NCI-H1092 (cell line): ENCODE measurements at places on chromosomes 1 and 21.

DNA sequence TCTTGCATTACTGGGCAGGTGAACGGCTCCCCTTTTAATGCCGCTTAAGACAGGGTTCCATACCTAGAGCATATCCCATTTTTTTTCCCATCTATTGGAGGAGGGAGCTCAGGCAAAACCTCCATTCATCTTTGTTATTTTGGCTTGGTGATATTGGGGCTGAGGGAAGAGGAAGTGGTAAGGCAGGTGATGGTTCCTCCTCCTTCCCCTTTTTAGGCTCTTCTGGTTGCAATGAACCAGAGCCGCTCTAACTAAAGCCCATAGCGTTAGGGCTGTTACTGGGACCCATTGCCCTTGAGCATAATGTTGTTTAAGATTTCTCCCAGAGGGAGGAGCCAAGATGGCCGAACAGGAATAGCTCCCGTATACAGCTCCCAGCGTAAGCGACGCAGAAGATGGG lies 21.1 kb downstream of the PYHIN1 start:
- no peak for DNase-seq

DNA sequence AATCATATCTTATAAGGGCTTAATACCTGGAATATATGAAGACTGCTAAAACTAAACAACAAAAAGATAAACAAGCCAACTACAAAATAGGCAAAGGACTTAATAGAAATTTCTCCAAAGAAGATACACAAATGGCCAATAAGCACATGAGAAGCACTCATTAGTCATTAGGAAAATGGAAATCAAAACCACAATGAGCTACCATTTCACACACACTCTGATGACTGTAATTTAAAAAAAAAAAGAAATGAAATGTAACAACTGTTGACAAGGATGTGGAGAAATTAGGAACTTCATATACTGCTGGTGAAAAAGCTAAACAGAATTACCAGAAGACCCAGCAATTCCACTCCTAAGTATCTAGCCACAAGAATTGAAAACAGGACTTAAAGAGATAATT lies 374.2 kb upstream of the ZP4 start:
- DNase-seq = no peak

- no peak for DNase-seq
These were observed 556 bp downstream of the MECR start for GRCh38 chr1:29230204-29230552.

GRCh38 chr1:7117399-7118281 lies 332.4 kb downstream of the CAMTA1 start:
- DNase-seq = no peak

DNA sequence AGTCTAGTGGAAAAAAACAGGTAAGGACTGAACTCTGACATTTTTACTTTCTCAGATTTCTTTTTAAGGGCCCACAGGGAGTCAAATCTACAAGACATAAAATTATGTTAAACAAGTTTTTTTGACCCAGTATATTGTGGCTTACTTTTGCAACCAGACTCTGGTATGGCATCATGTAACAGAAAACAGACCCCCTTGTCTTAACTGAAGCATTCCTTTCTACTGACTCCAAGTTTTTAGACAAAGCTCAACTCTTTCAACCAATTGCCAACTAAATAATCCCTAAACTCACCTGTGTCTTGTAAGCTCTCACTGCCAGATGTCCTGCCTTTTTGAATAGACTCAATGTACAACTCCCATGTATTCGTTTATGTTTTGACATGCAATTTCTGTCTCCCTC lies 64.3 kb downstream of the FASLG start:
- no peak for DNase-seq

GRCh38 chr1:230243146-230243545 lies 176.1 kb downstream of the GALNT2 start:
- no peak for DNase-seq

DNA sequence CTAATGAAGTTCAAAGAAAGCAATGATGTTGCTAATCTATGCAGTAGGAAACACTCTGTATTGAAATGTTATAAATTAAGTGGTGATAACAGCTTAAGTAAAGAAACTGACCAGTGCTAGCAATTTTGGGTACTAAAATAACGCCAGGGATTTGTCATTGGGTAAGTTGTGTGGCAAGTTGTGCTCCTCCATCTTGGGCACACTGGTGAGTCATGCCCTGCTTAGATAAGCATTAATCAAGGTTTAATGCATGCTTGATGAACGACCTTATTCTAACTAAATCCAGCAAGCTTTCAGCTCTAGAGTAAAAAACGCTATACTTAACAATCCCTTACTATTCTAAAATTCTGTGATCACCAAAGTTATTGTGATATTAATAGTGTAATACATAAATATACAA lies 25.2 kb downstream of the VAMP4 start:
- no peak for DNase-seq

- no peak for DNase-seq
These were observed 209.9 kb downstream of the GRIK3 start for GRCh38 chr1:36824390-36824861.
